Activated naive CD4-positive, alpha-beta T cell treated with anti-CD3 and anti-CD28 coated beads, Interleukin-2, amount 50 U/mL, for 72 hours (primary cell): ENCODE measurements at places on chromosomes 5 and 9.
A peak's percentile ranks its signal among the peaks of the same experiment; 100 is the strongest.

GRCh38 chr9:136019041-136019680, 58.0 kb upstream of the UBAC1 start:
- DNase-seq = no peak

- no peak for DNase-seq
Measured at GRCh38 chr9:77421506-77422265, 226.4 kb downstream of the GNA14 start.

- DNase-seq = no peak
Measured at GRCh38 chr5:143186623-143187022, 216.9 kb downstream of the NR3C1 start.

DNA sequence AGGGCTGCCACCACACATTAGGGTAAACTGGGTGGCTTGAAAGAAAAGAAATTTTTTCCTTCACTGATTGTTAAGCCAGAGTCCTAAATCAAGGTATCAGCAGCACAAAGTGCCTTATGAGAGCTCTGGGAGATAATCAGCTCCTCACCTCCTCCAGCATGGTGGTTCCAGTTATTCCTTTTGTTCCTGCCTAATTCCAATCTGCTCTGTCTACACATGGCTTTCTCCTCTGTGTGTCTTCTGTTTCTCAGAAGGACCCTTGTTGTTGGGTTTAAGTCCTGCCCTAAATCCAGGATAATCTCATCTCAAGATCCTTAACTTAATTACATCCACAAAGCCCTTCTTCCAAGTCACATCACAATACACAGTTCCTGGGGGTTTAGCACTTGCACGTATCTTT, 1352.0 kb upstream of the CDH9 start:
- no peak for DNase-seq

DNA sequence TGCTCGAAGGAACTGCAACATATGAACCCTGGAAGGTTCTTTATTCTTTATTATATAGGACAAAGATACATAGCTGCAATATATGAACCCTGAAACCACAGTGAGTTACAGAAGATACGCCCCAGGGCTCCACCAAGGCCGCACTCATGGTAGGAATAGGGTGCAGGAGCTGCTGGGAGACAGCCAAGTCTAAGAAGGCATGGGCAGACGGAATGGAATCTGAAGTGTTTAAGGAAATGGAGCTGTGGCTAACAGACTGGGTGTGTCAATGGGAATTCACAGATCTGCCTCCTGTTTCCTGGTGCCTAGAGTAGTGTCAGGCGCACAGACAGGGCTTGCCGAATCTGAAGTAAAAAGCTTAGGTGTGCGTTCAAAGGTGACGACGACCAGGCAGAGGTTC, 286.4 kb downstream of the DENND1A start:
- DNase-seq = no peak

- no peak for DNase-seq
Measured at GRCh38 chr5:90528601-90529193, 687 bp downstream of the LYSMD3 start.

- no peak for DNase-seq
Measured at GRCh38 chr5:54594181-54594580, 76.6 kb downstream of the SNX18 start.

DNA sequence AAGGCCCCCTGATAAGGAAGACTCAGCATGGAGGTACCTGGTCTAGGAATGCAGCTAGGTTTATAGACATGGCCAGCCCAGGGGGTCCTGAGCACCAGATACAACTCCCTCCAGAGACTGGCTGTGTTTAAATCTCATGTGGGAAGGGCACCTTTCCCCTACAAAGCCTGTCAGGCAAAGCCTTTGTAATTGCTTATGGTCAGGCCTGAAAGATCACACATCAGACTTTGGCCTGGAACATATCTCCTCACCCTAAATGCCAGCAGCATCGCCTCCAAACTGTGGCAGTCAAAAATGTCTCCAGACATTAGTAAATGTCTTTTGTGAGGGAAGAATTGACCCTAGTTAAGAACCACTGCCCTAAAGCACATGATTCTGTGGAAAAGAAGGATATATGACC, 51.6 kb upstream of the MACIR start:
- no peak for DNase-seq

- no peak for DNase-seq
Measured at GRCh38 chr5:125587631-125588030, 835.6 kb upstream of the GRAMD2B start.

DNA sequence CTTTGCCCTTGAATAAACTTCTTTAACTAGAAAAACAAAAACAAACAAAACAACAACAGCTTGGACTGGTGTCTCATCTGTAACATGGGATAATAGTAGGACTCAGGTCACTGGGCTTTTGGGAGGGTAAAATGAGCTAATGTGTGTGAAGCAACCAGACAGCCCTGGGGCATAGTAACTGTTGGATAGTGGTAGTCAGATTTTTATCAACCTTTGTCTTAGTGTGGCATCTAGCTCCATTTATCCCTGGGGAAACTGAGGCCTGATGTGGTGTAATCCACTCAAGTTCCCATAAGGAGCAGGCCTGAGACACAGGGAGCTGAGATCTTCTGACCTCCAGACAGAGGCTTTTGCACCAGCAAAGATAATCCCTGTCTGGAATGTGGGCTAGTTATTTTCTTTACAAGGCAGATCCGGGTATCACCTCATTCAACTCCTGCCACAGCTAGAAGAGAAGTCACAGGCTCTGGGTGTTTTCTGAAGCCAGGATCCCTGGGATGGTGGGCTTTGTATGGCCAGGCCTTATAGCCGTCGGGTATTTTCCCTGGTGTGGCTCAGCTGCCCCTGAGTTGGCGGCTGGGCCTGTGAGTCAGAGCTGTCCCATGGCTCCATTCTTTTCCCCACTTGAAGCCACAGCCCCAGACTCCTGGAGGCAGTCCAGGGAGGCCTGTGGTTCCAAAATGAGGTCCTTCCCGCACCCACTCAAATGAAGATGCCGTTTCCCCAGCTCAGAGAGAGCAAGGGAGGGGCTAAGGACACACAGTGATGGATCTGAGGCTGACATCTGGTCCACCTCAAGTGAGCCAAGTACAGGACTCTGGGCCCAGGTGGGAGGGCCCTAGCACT, 26.1 kb upstream of the CSF1R start:
- DNase-seq = no peak

DNA sequence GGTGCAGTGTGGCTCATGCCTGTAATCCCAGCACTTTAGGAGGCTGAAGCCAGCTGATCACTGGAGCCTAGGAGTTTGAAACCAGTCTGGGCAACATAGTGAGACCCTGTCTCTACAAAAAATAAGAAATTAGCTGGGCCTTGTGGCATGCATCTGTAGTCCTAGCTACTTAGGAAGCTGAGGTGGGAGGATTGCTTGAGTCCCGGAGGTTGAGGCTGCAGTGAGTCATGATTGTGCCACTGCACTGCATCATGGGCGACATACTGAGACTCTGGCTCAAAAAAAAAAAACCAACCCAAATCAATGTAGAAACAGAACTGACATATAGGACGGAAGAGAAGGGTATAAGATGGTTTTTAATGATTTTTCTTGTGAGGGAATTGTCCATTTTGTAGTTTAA, 27.7 kb downstream of the G3BP1 start:
- no peak for DNase-seq

DNA sequence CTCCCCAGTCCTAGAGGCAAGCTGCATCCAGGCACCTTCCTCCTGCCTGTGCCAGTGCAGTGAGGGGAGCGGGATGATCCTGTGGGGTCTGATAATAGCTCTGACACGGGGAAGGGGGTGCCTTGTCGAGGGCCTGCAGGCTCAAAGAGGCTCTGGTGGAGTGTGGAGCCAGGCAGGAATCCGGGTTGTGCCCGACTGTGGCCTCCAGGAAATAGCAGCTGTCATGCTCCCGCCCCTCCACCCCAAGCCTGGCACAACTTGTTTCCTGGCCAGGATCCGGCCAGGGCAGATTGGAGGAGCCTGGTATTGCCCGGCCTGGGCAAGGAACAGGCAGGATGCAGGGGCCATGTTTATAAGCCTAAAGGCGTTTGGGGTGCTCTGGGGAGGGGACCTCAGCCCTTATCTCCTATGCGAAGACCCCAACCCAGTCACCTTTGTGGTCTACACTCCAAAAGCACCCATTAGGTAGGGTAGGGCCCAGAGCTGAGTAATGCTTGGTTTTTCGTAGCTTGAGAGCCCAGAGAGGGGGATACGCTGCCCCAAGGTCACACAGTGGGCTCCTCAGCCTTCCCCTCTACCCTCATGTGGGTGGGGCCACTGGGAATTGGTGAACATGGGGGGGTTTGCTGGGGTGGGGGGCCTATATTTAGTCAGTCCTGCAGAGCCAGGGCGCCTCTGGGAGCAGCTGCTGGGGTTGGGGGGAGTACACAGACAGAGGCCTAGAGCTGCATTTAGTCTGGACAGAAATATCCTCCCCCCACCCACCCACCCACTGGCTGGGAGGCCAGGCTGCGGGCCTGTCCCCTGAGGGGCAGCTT, 12.2 kb downstream of the CXXC5 start:
- no peak for DNase-seq

DNA sequence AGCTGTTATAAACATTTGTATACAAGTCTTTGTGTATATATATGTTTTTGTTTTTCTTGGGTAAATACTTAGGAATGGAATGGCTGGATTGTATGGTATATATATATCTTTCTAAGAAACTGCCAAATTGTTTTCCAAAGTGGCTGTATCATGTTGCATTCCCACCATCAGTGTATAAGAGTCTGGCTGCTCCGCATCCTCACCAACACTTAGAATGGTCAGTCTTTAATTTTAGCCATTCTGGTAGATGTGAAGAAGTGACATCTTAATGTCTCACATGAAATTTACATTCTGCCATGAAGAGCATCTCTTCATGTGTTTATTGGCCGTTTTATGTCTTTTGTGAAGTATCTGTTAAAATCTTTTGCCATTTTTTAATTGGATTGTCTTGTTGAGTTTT, 31.9 kb downstream of the GALNT10 start:
- DNase-seq = no peak

DNA sequence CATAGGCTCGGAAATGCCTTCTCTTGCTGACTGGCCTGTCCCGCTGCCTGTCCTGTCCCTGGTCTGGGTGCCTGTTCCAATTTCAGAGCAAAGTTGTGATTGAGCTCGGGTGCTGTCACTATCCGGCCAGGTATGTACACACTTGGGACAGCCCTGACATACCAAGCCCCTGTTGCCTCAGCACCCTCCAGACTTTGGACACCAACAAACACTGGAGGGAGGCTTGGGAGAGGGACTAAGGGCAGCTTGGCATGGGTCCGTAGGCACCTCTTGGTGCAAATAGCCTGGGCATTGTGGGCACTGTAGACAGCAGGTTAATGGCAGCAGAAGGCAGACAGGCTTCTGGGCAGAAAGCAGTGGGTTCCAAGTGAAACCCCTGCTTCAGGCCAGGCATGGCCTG, 86.3 kb upstream of the SEMA6A start:
- no peak for DNase-seq

DNA sequence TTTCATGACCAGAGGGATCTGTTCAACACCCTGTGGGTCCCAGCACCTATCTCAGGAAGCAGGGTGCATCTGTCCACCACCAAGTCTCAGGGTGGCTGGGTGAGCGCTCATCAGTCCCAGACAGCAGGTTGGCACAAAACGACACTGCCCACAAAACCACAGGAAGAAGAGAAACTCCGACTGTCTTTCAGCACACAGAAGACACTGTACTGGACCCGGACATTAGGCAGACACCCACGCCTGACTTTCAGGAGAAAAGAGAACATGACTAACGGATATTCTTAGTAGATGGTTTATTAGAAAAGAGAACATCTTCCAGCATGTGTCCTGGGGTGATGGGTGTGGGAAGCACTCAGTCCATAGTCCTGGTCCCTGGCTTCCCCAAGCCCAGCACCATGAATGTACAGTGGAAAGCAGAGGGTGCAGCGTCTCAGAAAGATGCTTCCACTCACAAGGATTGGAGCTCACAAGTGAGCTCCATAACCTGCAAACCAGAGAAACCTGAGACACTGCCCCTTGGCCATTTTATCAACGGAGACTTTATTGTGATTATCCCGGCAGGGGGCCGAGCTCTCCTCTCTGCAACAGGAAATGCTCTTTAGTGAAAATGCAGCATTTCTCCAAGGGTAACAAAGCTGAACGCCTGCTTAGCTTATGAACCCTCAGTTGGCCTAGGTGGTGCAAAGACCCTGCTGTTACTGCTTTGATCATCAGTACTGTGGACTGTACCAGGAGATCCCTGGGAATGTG, 35.8 kb upstream of the LCP2 start:
- peak; percentile 33 for DNase-seq

DNA sequence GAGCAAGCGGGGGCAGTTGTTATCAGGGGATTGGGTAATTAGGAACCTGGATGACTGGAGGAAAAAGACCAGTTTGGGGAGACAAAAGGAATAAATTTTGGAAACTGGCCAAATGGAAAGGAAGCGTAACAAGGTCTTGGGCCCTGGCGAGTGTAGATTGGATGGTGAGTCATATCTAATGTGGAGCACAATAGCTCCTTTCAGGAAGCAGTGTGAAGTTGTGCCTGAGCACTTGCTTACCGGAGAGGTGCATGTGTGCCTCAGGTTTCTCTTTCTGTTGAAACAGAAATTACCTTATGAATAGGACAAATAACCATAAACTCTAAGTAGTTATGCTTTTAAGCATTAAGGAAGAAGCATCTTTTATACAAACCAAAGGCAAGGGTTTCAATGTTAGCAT, 176.4 kb downstream of the KIF4B start:
- no peak for DNase-seq

DNA sequence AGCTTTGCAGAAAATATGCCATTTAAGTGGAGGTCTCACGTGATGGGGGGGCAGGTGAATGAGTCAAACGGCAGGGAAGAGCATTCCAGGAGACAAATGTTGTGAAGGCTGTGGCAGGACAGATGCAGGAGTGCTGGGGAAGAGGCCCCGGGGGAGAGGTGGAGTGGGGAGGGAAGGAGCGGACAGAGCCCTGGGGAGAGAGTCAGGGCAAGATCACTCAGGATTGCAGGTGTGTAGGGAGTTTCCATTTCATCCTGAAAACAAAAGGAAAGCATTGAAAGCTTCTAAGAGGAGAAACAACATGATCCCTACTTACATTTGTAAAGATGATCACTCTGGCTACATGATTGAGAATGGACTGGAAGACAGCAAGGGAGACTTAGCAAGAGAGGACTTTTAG, 323.3 kb downstream of the ASTN2 start:
- DNase-seq = no peak

DNA sequence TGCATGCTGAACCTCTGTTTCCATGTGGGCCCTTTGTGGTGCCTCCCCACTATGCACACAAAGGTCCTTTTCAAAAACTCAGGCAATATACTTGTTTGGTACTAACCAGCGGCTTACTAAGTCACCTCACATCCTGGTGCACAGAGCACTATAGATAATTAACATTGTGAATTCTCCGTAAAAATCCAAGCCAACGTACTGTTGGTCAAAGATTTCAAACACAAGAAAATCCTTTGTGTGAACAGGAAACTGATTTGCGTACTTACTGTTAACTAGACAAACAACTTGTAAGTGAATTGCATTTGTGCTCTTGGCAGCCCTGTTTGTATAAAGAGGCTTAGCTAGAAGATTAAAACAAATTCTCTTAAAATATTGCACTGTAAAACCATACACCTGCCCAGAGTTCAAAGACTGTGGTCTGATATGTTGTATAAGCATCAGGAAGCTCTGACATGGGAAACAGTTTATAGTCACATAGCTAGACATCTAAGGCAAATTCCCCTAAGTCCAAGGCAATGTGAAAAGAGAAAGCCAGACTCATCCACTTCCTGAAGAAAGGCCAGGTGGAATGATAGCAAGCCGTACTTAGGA, 125.0 kb upstream of the SLC12A2 start:
- DNase-seq = no peak

GRCh38 chr9:115883467-115884329, 269.9 kb upstream of the PAPPA start:
- no peak for DNase-seq

- DNase-seq = no peak
Measured at GRCh38 chr9:27591093-27591492, 17.8 kb upstream of the C9orf72 start.

GRCh38 chr5:102450313-102450990, 48.3 kb downstream of the SLCO6A1 start:
- DNase-seq = no peak
